Muscle of leg (tissue), 16 donors: ENCODE measurements at places on chromosomes 12 and 14. TPM values are rescaled to one million over a fixed set of nuclear protein-coding genes. Genes with fewer than 3 reads are reported as not detected.

GRCh38 chr14:104552738-104553125 lies 26.8 kb upstream of the C14orf180 start:
- DNase-seq: no peak

AQP2 gene
- not detected for polyA plus RNA-seq

RTRAF gene
- polyA plus RNA-seq: 218 TPM

DNA sequence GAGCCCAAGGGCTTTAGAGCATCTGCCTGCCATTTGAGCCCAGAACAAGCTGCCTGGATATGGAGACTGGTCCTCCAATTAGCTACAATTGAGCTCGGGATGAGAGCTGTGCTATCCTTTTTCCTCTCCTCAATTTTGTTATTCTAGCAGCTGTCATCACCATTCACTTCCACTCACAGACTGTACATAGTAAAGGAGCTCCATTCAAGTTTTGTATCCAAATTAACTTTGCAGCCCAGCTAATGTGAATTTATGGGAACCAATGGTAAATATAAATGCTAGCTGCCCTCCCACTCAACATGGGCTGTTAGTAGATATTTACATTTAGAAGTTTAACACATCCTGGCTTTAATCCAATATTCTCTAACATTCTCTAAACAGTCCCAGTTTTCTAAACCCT lies 44.6 kb downstream of the BMP4 start:
- DNase-seq: peak; percentile 44

GRCh38 chr12:131830914-131831571 lies 2.9 kb downstream of the MMP17 start:
- peak; percentile 33 for DNase-seq

ING4 gene
- polyA plus RNA-seq: 58.2 TPM

PTPRR gene
- polyA plus RNA-seq: 2.0 TPM

GRCh38 chr14:37340353-37340752 lies 142.6 kb downstream of the MIPOL1 start:
- DNase-seq: no peak

DNA sequence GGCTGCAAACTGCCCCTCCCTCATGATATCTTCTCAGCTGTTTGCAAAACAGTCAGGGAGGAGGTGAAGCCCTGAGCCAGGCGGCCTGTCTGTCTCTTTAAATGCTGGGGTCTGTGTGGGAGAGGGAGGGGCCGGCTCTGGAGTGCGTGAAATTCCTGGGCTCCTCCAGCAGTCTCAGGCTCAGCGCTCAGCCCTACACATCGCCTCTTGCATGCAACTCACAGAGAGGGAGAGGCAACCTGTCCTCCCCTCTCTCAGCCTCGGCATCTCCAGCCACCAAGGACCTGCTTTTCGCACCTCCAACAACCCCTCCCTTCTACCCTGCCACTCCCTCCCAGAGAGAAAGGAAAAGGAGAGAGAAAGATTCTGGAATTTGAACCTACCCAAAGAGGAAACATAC lies at the start of gene NRXN3:
Gene NRXN3, plus strand, starts transcription at position 171 of the 400 bp plus-strand sequence. CDS start 72,721 bp downstream, outside the sequence.
- DNase-seq: no peak

DNA sequence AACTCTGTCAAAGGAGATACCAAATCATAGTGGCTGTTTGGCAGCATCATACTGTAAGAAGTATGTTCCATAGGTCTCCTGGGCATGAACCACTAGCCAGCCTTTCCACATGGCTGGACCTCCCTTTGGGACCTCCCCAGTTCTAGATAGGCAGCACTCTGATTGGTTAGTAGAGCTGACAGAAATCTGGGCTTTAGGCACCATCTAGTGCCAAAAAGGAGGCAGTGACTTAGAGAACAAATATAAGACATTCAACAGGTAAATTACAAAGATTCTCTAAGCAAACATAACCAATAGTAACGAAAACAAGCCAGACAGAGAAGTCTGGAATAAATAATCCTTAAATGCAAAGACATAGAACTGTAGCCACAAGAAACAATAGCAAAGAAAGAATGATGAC lies 148.0 kb upstream of the PDE3A start:
- no peak for DNase-seq

GRCh38 chr14:105502446-105503295 lies 11.6 kb downstream of the TEDC1 start:
- DNase-seq: no peak

DNA sequence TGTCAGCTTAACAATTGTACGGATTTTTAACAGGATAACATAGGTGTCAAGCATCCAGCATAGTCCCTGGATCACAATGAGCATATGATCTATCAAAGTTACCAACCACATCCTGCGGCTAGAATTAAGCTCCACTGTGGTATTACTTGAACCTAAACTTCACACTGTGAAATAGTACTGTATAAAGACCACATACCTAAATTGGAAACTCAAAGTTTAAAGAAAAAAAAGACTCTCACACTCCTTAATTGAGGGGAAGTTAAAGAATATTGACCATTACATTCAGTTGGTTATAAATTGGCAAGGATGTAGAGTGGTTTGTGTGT lies 133.0 kb upstream of the PZP start:
- no peak for DNase-seq

GRCh38 chr12:116060764-116061163 lies 216.7 kb downstream of the MED13L start:
- DNase-seq: no peak

DNA sequence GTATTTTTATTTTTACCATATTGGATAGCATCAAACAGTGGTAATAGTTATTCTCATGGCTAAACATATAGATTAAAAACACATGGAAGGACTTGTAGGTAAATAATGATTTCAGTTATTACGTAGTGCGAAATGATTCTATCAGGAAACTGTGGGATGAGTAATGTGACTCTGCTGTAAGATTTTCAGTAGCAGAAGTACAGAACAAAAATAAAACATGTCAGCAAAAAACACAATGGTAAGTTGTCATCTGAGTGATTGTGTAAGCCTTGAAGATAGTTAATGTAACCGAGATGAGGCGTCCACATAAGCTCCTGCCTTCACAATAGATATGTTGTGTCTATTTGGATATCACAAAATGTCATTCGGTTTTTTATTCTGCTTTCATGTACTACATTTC lies 99.8 kb downstream of the BORCS5 start:
- DNase-seq: peak; percentile 61

- peak; percentile 54 for DNase-seq
These were observed 54.2 kb downstream of the FNTB start for GRCh38 chr14:65040666-65041433.

- DNase-seq: no peak
These were observed 287.2 kb upstream of the ATP2B1 start for GRCh38 chr12:89995870-89996269.

MIP gene
- not detected for polyA plus RNA-seq

DNA sequence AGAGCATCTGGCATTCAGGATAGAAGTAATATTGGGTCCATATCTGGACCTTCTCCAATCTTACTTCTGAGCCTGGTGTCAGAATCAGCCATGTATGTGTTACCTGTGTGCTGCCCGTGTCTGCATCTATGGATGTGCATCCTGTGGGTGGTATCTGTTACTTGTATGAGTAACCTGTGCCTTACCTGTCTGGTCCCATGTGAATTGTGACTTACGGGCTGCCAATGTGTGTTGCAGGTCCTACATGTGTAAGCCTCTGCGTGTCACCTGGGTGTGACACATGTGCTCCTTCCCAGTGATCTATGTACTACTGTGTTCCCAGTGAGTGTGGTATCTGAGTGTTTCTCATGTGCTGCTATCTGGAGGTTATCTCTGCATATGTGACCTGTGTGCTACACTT lies 208.4 kb downstream of the ADGRD1 start:
- no peak for DNase-seq

PPM1H gene
- polyA plus RNA-seq: 3.8 TPM

DNA sequence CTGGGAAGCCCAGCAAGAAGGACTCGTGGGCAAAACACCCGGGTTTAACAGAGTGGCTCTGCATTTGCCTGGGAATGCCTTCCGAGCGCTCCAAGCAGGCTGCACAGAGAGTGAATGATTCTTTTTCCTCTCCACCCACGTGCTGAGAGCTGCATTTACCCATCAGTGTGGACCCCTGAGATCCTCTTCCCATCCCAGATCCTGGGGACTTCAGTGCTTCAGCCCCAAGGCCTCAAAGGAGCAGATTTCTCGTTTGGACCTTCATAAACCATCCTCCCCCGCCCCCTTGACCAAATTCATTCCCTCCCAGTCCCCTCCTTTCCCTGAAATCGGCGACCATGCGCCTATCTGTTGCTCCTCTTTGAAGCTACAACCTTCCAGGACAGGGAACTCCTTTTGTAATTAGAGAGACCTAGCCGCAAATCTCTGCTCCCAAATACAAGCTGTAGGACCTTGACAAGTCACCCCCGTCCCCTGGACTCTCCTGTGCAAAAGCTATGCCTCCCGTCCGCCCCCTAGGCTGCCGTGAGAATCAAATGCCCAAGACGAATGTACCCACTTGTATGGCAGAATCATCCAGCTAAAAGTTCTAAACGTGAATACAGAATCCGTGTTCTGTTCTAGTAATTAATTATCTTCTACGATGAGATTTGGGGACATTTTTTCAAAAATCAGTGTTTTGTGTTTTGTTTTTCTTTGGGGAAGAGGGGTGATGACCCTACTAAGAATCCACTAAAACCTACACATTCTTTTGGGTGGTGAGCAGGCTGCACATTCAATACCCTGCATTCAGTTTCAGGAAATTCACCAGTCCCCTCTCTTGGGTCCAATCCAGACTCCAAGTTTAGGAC lies 8.8 kb downstream of the TBX5 start:
- no peak for DNase-seq

DNA sequence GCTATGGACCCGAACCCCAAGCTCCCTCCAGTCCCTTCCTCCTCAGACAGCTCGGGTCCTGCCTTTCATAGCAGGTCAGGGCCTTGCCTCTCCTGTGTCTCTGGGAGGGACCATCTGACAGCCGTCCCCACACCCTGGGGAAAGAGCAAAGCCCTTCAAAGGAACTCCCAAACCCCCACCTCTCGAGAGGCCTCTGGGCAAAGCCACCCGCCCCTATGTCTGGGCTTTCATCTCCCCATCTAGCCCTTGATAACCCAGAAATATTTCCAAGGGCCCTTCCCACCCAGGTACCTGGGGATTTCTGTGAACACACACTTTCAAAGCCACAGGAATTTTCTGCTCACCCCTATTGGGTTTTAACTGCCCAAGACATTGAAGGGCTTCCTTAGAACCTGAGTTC lies 32.1 kb downstream of the SNRNP35 start:
- no peak for DNase-seq

CIDEB gene
- 13.6 TPM for polyA plus RNA-seq

GZMB gene
- 0.34 TPM for polyA plus RNA-seq

DNA sequence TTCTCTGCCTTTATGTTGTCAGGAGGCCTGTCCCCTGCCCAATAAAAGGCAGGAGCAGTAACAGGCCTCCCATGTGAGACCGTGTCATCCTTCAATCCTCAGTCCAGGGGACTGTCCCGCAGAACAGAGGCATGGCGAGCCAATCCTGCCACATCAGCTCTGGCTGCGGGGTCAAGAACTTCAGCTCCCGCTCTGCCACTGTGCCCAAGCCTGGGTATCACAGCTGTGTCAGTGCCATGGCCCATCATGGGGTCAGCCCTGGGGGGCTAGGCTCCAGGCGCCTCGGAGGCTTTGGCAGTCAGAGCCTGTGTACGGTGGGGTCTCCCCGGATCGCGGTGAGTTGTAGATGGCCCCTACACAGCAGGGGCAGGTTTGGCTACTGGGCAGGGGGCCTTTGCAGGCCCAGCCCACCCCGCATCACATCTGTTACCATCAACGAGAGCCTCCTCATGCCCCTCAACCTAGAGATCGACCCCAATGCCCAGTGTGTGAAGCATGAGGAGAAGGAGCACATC lies 19.9 kb upstream of the KRT83 start:
- DNase-seq: no peak
